Right lung (tissue), 10 donors: ENCODE measurements at places on chromosomes 7 and 10. TPM values are rescaled to one million over a fixed set of nuclear protein-coding genes. Genes with fewer than 3 reads are reported as not detected.
A peak's percentile ranks its signal among the peaks of the same experiment; 100 is the strongest.

Gene HOXA11
- polyA plus RNA-seq, result 0.35 TPM

Gene EVX1
- not detected for polyA plus RNA-seq

Gene AVPI1
- 5.8 TPM for polyA plus RNA-seq

DNA sequence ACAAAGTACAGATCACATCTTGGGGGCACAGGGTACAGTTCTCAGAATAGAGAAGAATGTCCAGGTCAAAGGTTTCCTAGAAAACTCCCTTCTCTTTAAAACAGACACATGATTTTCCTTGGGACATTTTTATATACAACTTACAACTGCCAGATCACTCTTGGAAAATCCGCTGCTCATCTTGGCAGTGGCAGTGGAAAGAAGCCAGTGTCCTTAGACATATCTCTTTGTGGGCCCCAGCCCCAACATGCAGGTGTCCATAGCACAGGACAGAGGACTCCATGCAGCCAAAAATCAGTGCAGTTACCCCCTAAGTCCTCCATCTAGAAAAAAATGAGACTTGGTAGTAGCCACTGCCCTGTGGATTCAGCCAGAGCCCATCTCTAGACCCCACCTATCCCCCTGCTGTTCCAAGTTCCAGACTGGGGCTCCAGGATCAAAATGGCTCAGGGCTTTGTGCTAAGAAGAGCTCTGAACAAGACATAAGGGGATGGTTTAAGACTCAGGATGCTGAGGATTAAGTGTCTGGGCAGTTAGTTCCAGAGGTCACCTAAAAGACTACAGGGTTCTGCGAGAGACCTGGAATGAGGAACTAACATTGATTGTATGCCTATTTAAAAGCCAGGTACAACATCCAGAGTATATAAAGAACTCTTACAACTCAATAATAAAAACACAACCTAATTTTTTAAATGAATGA is 34.4 kb downstream of the HIPK2 start:
- DNase-seq, result no peak

- DNase-seq, result peak; percentile 26
These were observed 13.4 kb downstream of the BLNK start for GRCh38 chr10:96257944-96258343.

- DNase-seq, result no peak
These were observed 39.2 kb downstream of the EEPD1 start for GRCh38 chr7:36192053-36192824.

GRCh38 chr10:7337431-7338171 is 73.2 kb downstream of the SFMBT2 start:
- no peak for DNase-seq

Gene C10orf53
- polyA plus RNA-seq, result not detected

- no peak for DNase-seq
These were observed 5.2 kb downstream of the AGAP3 start for GRCh38 chr7:151091431-151091830.

- no peak for DNase-seq
These were observed 1.7 kb upstream of the NKX6-2 start for GRCh38 chr10:132787495-132788179.

Gene PBLD
- 10.9 TPM for polyA plus RNA-seq

Gene OR6B1
- polyA plus RNA-seq, result not detected

- DNase-seq, result no peak
These were observed 31.2 kb downstream of the CFAP46 start for GRCh38 chr10:132910901-132911785.

Gene EPHB6
- polyA plus RNA-seq, result 18.9 TPM

DNA sequence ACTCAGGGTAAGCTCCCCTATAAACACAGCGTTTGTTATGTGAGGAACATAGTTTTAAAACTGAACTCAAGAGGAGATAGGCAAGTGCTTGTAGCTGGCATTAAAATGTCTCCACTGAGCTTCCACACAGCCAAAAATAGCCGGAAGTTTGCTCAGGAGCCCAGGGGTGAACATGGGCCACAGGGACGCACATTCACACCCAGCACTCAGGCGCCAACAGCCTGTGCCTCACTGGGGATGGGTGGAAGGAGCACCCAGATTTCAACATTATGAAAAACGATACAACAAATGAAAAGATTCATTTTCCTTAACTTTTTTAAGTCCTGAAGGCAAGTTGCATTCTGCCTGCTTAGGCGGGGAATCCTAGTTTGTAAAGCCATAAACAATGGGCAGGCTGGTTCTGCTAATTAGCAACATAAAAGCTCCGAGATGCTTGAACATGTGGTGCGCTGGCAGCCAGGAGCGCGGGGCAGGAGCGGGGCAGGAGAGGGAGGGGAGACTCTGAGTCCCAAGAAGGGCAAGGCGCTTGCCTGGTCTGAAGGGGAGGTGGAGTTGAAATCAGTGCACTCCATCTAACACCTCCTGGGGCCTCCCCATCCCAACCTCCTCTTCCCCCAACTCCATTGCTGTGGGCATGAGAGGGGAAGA is 235.9 kb downstream of the COBL start:
- no peak for DNase-seq

Gene UFSP1
- 0.84 TPM for polyA plus RNA-seq

DNA sequence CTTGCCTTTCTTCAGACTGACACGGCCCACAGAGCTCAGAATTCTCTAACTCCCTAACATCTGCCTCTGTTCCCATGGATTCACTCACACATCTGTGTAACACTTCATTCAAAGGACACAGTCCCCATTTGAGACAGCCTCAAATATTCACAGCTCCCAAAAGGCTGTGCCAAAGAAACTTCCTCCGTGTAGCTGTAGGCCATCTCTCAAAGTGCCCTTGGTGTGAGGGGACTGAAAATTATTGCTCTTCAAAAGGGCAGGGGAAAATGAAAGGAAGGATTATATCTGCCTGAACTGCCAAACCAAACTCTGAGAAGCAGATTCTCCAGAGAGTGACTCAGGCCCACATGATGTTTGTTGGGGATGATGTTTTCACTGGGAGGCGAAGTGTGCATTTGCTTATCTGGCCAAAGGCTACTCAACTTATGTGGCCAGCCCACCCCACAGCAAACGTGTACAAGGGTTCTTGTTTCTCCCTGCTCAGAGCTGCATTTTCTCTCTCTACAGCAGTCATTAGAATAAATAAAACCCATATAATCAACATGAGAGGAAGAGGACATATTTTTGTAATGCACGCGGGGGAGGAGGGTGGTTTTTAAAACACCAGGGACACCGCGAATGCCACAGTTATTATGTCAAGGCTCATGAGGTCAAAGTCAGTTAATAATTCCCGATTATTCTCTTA is 302.4 kb upstream of the NFE2L3 start:
- DNase-seq, result no peak

GRCh38 chr7:35267411-35267810 is 13.5 kb upstream of the TBX20 start:
- DNase-seq, result no peak

DNA sequence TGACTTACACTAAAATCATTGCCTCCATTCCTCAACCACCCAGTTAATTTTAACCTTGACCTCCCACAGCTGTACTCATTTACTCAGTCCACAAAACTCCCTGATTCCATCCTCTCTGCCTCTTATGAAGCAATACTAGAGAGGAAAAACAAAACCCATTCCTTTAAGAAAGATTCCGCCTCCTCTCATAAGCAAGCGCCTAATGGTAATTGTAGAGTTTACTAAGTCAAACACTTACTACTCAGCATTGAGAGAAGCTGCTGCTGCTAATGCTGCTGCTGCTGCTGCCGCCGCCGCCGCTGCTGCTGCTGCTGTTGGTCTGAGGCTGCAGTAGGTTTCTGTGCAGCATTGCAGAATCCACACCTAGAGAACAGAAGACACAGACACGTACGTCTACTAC is 2.1 kb upstream of the ADD3 start:
- DNase-seq, result peak; percentile 69

Gene MAPK8
- 93.1 TPM for polyA plus RNA-seq

DNA sequence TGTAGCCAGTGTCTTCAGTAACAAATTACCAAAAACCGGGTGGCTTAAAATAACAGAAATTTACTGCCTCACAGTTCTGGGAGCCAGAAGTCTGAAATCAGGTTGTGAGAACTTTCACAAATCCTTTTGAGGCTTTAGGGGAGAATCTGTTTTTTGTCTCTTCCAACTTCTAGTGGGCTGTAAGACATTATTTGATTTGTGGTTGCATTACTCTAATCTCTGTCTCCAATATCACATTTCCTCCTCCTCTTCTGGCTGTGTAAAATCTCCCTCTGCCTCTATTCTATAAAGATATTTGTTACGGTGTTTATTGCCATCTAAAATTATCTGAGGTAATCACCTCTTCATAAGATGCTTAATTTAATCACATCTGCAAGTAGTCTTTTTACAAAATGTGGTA is 1039.6 kb upstream of the LRRN3 start:
- DNase-seq, result no peak

GRCh38 chr10:51846856-51847506 is 147.6 kb upstream of the CSTF2T start:
- no peak for DNase-seq

Gene IFIT1
- 12.5 TPM for polyA plus RNA-seq

Gene OPN1SW
- polyA plus RNA-seq, result 1.3 TPM

Gene GRM3
- 0.25 TPM for polyA plus RNA-seq

DNA sequence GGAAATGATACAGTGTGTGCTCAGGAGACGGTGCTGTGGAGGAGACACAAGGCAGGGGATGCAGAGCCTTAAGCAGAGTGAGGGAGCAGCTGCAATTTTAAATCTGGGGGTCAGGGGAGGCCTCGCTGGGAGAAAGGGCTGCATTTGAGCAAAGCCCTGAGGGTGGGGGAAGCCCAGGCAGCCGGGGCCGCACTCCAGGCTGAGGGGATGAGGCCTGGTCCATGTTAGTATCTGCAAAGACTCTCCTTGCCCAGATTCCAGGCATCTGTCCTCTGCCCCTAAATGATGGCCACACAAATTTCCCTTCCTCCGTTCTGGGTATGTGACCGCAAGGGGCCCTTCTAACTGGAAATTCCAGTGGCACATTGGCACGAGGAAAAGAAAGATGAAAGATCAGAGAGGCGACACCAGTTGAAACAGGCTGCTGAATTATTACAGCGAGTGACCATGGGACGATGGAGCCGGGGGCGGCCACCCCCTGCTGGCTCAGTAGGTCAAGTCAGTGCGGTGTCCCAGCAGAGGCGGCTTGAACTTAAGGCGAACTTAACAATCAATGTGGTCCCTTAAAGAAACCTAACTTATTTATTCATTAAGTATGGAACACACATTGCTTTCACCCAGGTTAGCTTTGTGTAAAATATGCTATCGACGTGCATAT is 62.3 kb upstream of the KAT6B start:
- no peak for DNase-seq

DNA sequence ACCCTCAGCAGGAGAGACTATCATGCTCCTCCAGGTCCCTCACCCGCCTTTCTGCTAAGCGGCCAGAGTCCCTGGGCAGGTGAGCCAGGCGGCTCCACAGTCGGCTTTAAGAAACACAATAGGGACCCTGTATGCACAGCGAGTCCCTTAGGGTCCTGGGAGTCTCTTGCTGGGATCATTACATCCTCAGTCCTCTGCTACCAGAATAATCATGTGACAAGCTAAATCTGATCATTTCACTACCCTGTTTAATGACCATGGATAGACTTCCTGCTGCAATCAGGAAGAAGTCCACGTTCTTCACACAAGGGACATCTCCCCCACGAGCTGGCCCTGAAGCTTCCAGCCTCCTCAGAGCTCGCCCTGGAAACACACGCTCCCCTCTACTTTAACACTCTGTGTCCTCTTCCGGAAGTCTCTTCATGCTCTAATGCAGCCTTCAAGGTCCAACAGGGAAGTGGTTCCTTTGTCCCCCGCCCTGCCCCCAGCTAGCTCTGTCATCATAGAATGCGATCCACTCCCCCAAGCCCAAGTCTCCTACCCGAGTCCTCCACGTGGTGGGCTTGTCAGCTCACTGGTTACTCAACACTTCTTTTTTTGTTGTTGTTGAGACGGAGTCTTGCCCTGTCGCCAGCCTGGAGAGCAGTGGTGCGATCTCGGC is 101.5 kb downstream of the RNF216 start:
- DNase-seq, result no peak

- DNase-seq, result no peak
These were observed 34.6 kb upstream of the MALRD1 start for GRCh38 chr10:19014034-19014433.

Gene CYP3A4
- polyA plus RNA-seq, result 0.30 TPM

- DNase-seq, result no peak
These were observed 10.4 kb downstream of the TWIST1 start for GRCh38 chr7:19107081-19107355.

DNA sequence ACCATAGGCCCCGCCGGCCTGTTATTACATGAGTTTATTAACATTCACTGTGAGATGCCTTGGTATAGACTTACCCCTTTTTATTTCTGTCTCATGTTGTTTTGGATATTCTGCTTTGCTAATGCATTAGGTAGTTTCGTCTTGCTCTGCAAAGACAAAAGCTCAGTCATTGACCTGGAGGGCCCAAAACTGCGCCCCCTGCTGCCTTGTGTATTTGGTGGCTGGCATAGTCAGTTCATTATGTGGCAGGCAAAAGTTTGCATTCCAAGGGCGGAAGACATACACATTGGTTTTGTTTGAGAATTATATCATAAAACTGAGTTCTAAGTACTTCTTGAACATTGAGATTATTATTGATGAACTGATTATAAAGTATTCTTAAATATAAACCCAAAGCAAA is 372.5 kb downstream of the SDK1 start:
- DNase-seq, result no peak

Gene FAM221A
- polyA plus RNA-seq, result 18.8 TPM

DNA sequence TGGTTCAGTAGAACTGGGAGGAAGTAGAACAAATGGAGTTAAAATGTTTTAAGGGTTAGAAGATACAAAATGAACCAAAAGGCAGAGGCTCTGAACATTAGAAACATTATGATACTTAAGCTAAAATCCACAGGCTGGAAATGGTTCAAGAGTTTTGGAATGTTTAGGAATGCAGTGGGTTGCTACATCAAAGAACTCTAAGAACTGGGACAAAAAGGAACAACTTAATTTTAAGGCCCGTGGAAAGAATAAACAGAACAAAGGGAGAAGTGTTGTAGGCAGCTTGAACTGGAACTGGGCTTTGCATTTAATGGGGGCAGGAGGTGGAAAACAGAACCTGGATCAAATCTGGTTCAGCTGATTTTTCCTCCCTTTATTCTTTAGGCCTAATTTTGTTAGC is 3.5 kb upstream of the C7orf25 start:
- DNase-seq, result no peak

Gene CPA5
- polyA plus RNA-seq, result 1.4 TPM

GRCh38 chr7:71511361-71511807 is 379.4 kb downstream of the GALNT17 start:
- DNase-seq, result no peak

Gene CNTNAP2
- polyA plus RNA-seq, result 39.8 TPM
